ENCODE measurements at places on chromosomes 12 and 14.

- no peaks in the 10 kb centered on the region for H3K36me3 ChIP-seq
- H3K4me1 ChIP-seq = no peaks in the 10 kb centered on the region
- H3K27me3 ChIP-seq = peaks cover 19% of the 10 kb centered on the region
- H3K4me3 ChIP-seq = no peak overlapping the region
- no peak for DNase-seq
Measured at GRCh38 chr12:108289350-108290161, 49.6 kb downstream of the CMKLR1 start.

DNA sequence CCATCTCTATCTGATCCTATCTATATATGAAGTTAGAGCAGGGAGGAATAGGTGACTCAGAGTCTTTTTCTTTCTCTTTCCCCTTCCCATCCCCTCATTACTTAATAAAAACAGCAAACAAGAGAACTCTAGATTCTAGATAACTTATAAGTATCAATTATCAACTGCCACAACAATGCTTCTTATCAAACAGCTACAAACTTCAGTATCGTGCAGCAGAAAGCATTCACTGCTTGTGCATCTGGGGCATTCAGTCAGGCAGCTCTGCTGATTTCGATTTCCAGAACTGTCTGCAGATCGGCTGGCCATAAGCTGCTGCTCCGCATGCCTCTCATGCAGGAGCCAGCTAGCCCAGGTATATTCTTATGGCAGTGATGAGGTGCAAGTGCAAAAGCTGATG, 19.4 kb downstream of the A2ML1 start:
- H3K4me1 ChIP-seq = no peaks in the 10 kb centered on the region
- H3K27me3 ChIP-seq = peaks cover 44% of the 10 kb centered on the region
- no peak overlapping the region for H3K4me3 ChIP-seq
- peaks cover 2% of the 10 kb centered on the region for H3K36me3 ChIP-seq
- H3K27ac ChIP-seq = no peak overlapping the region
- no peak for DNase-seq

DNA sequence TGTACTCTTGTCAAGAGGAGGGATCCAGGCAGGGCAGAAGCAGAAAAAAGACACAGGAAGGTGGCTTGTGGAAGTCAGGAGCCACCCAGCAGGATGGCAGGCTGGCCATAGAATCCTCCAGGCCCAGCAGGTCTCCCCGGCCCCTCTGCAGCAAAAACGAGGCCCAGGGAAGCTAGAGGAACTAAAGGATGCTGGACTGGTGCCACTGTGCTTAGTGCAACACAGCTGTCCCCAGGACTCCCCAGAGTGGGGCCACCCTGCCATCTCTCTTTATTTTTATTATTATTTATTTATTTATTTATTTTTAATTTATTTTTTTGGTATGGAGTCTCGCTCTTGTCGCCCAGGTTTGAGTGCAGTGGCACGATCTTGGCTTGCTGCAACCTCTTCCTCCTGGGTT, 54.1 kb downstream of the PITPNM2 start:
- H3K27me3 ChIP-seq = no peaks in the 10 kb centered on the region
- no peaks in the 10 kb centered on the region for H3K36me3 ChIP-seq
- H3K27ac ChIP-seq = no peak overlapping the region

GRCh38 chr14:88618476-88618875, 55.6 kb downstream of the ZC3H14 start:
- H3K4me1 ChIP-seq = peaks cover 3% of the 10 kb centered on the region
- H3K36me3 ChIP-seq = no peaks in the 10 kb centered on the region
- DNase-seq = no peak
- H3K27me3 ChIP-seq = no peaks in the 10 kb centered on the region

- no peak overlapping the region for H3K27ac ChIP-seq
- H3K4me1 ChIP-seq = peaks cover 4% of the 10 kb centered on the region
- no peak for DNase-seq
- no peak overlapping the region for H3K4me3 ChIP-seq
Measured at GRCh38 chr12:75550401-75551240, 39.2 kb upstream of the KRR1 start.

GRCh38 chr14:68047906-68048305, 228.3 kb downstream of the RAD51B start:
- peaks cover 3% of the 10 kb centered on the region for H3K36me3 ChIP-seq
- H3K4me1 ChIP-seq = peaks cover 2% of the 10 kb centered on the region
- H3K27me3 ChIP-seq = no peaks in the 10 kb centered on the region
- H3K27ac ChIP-seq = no peak overlapping the region
- DNase-seq = no peak

- no peak for DNase-seq
- H3K4me1 ChIP-seq = no peaks in the 10 kb centered on the region
- H3K27me3 ChIP-seq = peaks cover 45% of the 10 kb centered on the region
- no peak overlapping the region for H3K4me3 ChIP-seq
Measured at GRCh38 chr14:34302654-34303053, 159.4 kb downstream of the SPTSSA start.

Data from T-helper 17 cell (primary cell).